GM23248 (cell line): ENCODE measurements at places on chromosomes 5 and 9. TPM values are rescaled to one million over a fixed set of nuclear protein-coding genes. Genes with fewer than 3 reads are reported as not detected.

DNA sequence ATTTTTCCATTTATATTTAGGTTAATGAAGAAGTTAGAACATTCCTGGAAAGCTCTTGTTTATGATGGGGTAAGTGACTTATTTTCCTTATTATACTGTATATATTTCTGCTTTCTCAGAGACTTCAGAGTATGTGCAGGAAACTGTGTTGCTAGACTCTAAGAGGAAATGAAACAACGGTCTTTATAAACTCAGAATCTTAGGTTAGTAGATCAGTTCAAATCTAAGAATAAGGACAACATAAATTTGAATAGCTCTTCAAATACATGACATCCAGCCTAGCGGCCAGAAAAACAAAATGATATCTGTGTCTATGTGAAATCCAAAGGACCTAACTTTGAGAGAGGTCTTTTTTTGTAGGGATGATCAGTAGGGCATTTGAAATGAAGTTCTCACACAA, 94.3 kb downstream of the PRKACG start:
- DNase-seq: no peak

DNA sequence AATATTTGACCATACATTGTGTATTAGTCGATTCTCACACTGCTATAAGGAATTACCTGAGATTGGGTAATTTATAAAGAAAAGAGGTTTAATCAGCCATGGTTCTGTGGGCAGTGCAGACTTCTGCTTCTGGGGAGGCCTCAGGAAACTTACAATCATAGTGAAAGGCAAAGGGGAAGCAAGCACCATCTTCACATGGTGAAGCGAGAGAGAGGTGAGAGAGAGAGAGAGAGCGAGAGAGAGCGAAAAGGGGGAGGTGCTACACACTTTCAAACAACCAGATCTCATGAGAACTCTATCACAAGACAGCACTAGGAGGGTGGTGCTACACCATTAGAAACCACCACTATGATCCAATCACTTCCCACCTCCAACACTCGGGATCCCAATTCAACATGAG, 4.1 kb upstream of the GRAMD2B start:
- no peak for DNase-seq

DNA sequence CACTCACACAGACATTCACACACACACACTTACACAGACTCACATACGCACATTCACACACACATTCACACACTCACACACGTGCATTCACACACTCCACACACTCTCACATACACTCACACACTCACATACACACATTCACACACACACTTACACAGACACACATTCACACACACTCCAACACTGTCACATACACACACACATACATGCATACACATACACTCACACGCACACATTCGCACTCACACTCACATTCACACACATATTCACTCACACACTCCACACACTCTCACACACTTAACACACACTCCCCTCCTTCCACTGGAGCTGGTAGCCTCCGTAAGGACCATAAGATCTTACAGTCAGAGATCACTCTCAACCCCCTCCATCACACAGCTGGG, 26.2 kb downstream of the CAMK2A start:
- no peak for DNase-seq

Gene BTNL8
- not detected in 2 replicates for total RNA-seq

Gene IL13
- not detected in 2 replicates for total RNA-seq

DNA sequence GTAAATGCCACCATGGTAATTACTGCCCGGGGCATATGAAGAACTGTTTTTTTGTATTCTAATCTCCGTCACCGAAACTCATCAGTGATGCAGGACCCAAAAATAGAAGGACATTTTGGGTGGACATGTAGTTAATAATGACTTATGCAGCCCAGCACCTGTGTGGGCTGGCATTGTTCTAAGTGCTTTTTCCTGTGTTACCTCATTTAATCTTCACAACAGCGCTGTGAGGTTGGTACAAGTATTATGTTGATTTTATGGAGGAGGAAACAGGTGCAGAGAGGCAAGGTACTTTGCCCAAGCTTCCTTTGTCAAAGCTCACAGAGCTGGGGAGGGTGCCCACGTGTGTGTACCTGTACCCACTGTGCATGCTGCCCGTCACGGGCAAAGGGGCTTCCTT, 58.4 kb downstream of the DAPK1 start:
- DNase-seq: no peak

Gene PIP5K1B
- total RNA-seq: not detected in 2 replicates

Gene PRRT1B
- not detected in 2 replicates for total RNA-seq

DNA sequence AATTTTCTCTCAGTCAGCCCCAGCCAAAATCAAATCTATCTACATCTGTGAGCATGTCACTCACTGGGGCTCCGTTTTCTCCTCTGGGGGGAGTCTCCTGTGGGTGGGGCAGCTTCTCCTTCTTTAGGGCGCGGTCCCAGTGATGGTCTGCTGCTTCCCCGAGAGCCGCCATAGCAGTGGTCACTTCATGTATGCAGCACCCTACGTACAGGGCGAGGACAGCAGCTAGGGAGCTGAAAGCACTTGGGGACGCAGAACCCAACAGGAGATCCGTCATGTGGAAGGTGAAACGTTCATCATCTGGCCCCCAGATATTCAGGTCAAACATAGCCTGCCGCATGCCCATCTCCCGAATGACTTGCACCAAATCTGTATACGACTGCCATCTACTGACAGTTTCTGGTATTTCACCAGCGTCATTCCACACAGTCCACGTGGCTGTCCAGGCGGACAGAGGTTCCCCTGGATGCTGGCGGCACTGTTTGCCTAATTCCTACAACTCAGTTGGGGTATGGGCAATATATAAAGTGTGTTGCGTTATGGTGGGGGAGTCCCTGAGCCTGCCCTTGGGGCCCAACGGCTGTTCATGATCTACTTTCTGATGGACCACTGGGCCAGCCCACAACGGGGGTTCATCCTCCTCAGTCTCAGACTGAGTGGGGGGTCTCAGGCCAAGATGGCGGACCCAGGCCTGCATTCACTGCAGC, 795.0 kb downstream of the EFNA5 start:
- DNase-seq: peak; percentile 51

Gene PCDHGA11
- 21.7 and 25.3 TPM in 2 replicates for total RNA-seq

Gene MSMP
- not detected in 2 replicates for total RNA-seq

- peak; percentile 92 for DNase-seq
Observed at GRCh38 chr5:9265441-9266287, 280.2 kb downstream of the SEMA5A start.

DNA sequence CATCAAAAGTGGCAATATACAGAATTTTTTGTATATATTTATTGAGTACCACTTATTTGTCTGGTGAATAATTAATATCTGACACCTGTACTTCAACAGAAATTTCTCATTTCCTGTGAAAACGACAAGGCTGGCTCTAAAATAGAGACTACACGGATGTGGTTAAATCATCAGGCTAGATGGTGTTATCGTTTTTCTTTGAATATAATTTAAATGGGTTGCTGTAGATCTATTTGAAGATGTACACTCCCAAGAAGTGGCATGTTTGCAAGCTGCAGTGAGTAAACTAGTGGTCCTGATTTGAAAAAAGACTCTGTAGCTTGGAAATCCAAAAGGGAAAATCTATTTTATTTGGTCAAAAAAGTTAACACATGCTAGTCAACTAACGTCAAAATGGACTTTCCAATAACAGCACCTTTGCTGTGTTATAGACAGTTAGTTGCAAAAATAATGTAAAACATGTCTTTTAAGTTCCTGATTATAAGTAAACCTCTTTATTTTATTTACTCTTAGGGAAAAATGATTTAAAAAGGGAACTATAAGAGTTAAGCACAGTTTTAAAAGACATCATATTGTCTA, 13.8 kb downstream of the ST8SIA4 start:
- no peak for DNase-seq

Gene SPAAR
- not detected in 2 replicates for total RNA-seq

GRCh38 chr5:4124221-4124970, 528.8 kb downstream of the IRX1 start:
- no peak for DNase-seq

DNA sequence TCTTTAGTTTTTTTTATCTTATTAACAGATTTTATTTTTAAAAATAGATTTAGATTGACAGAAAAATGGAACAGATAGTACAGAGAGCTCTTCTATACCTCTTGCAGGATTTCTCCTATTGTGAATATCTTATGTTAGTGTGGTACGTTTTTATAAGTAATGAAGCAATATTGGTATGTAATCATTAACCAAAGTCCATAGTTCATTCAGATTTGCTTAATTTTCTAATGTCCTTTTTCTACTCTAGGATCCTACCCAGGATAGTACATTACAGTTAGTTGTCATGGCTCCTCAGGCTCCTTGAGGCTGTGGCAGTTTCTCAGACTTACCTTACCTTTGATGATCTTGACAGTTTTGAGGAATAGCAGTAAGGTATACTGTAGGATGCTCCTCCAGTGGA, 30.4 kb downstream of the PPP2R2B start:
- DNase-seq: no peak

Gene GDNF
- 2.9 and 3.7 TPM in 2 replicates for total RNA-seq

Gene PCDHB15
- 2.7 and 2.8 TPM in 2 replicates for total RNA-seq

DNA sequence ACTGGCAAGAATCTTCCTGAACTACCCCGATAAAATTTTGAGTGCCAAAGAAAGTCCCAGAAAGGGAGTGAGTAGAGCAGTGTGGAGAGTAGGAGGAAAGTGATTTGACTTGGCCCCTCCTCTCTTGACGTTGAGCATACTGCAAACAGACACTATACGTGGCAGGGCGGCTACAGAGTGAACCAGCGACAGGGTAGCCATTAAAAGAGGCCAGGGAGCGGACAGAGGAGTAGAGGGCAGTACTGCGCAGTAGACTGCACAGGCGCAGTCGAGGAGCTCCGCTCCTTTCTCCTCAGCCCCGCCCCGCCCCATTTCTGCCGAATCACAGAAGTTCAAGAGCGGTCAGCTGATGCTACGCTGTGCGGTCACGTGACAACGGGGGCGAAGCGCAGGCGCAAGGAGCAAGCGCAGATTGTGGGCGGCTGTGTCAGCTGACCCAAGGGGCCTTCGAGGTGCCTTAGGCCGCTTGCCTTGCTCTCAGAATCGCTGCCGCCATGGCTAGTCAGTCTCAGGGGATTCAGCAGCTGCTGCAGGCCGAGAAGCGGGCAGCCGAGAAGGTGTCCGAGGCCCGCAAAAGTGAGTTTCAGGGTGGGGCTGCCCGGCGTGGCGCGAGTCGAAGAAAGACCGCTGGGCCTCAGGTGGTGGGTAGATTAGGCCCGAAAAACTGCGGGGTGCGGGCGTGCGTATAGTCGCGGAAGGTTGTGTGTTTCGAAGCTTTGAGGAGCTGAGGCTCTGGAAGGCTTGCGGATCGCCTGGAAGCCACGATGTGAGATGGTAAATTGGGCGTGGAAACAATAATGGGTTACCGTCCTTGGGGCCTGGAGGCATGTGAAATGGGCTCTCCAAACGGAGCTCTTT, at the start of gene ATP6V1G1:
Gene ATP6V1G1, plus strand, starts transcription at position 425 of the 858 bp plus-strand sequence. Its CDS starts 70 bp downstream, at position 495.
- peak; percentile 100 for DNase-seq

GRCh38 chr5:58905944-58906343, 323.1 kb downstream of the RAB3C start:
- no peak for DNase-seq

GRCh38 chr5:78376315-78376714, 15.9 kb downstream of the SCAMP1 start:
- no peak for DNase-seq

- DNase-seq: no peak
Observed at GRCh38 chr5:61966997-61967396, 339.0 kb upstream of the KIF2A start.

GRCh38 chr5:55538661-55539060, 3.9 kb upstream of the PLPP1 start:
- DNase-seq: peak; percentile 19

- peak; percentile 41 for DNase-seq
Observed at GRCh38 chr5:17314907-17315471, 97.6 kb downstream of the BASP1 start.

GRCh38 chr5:149731617-149732323, 1.7 kb downstream of the PPARGC1B start:
- DNase-seq: peak; percentile 82

DNA sequence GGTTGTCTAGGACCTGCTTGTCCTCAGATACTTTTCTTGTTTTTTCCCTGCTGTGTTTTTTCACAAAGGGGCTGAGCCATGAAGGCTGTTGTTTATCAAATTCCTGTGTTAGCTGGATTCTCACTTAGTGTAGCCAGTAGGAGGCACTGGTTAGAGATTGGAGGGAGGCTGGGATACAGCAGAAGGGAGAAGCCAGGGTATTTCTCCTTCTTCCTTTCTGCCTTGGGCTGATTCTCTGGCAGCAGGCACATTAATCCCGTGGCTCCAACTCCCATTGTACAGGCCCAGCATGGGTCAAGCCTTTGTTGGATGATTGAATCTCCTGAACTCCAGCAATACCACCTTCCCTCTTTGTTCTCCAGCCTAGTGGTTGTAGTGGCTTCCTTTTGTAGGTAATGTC, 46.4 kb upstream of the FAM170A start:
- no peak for DNase-seq

Gene FAM169A
- total RNA-seq: 0.22 TPM in 1 of 2 replicates, not detected in the other

- DNase-seq: no peak
Observed at GRCh38 chr5:130476325-130476724, 572.1 kb downstream of the CHSY3 start.

GRCh38 chr5:126745259-126745992, 31.5 kb upstream of the LMNB1 start:
- no peak for DNase-seq

Gene TAF11L10
- not detected in 2 replicates for total RNA-seq

DNA sequence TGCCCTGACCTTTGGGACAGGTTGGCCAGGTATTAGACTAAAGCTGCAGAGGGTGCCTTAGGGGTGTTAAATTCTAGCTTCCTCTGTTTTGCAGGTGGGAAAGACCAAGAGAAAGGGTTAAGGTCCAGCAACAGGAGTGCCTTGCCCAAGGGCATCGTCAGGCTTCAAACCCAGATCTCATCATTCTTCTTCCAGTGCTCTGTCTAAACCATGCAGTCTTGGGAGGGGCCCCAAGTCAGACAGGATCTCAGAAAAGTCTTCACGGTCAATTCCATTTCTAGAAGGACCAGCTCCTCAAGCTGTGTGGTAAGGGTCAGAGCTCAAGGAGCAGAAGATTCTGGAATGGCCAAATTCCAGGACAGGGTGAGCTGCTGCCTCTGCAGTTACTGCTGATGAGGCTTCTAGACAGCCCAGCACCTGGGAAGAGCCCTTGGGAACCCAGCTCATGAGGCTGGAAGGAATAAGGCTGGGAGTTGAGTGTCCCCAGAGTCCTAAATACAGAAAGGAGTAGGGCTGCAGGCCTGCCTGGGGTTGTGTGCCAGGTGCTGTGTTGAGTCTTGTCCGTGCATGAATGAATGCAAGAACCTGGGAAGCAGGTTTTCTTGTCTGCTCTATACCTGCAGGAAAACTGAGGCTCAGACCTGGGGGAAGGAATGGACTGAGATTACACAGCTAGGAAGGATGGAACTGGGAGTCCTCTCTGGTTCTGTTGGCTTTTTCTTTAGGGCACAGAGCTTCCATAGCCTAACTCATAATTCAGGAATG, 69.3 kb downstream of the WWC1 start:
- no peak for DNase-seq

Gene SLC46A2
- total RNA-seq: not detected in 2 replicates

DNA sequence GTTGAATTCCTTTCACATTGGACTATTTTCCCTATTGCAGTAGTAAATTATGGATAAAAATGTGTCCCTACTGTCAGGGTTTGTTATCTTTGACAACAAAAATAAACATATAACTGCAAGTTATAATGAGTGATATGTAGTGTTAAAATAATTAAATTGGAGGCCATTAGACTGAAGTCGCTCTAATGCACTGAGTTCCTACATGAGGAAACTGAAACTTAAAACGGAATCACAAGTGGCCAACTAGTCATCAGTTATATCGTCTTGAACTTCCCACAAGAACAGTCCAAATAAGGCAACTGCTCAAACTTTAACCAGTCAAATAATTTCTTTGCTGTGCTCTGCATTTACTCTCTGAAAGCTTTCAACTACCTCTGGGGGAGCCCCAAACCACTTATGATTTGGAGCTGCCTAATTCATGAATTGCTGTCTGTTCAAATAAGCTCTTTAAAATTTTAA, 2.1 kb upstream of the IFT74 start:
- no peak for DNase-seq

Gene GRM6
- not detected in 2 replicates for total RNA-seq

GRCh38 chr9:36153746-36154145, 15.4 kb upstream of the CCIN start:
- no peak for DNase-seq
